Fibroblast of skin of left biceps (primary cell): ENCODE measurements at places on chromosomes 5 and 9.

DNA sequence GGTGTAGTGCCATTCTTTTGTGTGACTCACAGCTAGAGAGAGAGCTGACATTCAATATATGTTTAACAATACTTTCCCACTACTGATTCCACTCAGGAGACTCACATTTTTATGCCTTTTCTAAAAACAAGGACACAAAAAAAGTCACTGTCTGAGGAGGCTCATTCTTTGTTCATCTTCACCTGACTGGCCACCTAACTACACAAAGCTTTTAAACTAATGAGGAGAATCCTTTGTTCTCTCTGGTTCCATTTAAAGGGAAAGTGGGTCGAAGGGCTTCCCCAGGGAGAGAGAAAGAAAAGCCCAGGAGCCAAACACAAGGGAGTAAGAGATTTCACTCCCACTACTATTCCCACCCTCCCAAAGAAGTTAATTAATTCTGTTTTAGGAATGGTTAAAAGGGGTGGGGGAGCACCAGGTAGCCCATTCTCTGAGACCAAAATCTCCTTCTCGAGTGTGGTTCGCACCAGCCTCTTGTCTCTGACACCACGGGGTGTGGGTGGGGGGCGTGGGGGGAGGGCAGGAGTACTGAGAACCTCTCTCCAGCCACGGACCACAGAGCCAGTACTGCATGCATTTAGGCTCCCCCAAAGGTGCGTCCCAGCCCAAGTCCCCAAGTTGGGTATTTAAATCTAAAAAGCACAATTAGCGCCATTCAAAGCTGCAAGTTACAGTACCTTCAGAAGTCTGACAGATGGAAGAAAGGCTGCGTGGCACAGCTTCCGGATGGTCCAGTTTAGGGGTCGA lies 747 bp downstream of the TRPM3 start:
- no peak for DNase-seq

DNA sequence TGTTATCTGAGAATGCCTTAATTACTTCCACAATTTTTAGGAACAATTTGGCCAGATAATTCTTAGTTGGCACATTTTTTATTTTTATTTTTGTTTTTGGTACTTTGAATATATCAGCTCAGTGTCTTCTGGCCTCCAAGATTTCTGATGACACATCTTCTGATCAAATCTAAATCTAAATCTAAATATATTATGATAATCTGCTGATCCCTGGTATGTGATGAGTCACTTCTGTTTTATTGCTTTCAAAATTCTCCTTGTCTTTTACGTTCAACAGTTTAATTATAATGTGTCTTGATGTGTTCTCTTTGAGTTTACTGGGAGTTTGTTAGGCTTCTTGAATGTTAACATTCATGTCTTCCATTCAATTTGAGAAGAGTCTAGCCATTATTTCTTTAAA lies 436.8 kb downstream of the CDH9 start:
- DNase-seq, result no peak

DNA sequence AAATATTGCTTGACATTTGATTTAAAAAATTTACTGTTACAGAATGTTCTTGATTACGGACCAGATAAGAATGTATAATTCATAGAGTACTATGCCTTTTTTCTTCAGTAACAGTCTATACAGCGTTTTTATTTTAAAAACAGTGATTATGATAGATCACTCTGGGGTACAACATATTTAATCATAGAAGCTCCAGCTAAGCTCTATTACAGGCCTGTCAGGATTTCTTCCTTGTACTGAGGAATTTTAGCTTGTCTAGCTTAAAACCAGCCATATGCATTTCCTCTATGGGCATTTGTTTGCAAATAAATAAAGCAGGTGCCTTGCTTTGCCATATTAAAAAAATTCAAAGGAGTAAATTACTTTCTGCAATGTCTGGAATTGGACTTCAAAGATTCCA lies 423.8 kb downstream of the BNC2 start:
- no peak for DNase-seq

- no peak for DNase-seq
Measured at GRCh38 chr5:166276006-166276405, 2015.4 kb upstream of the WWC1 start.

DNA sequence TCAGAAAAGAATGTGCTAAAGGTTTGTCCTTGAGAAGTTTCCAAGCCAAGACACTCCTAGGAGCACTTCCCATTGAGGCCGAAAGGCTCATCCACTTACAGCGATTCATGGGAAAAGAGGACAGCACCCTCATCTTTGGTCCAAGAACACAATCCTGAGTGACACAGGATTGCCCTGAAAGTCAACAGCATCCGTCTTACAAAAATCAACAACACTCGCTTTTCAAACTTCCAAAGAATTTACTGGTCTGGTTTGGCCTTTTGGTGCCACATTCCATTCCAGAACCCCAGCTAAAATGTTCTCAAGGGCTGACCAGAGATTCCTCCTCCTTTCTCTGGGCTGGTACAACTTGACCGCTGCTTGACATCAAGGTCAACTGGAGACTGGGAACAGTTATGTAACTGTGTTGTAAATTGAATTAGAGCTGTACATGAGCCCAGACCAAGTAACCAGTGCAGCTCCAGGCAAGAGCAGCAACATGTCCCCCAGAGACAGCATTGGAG lies 415.8 kb upstream of the PIK3R1 start:
- DNase-seq, result no peak

DNA sequence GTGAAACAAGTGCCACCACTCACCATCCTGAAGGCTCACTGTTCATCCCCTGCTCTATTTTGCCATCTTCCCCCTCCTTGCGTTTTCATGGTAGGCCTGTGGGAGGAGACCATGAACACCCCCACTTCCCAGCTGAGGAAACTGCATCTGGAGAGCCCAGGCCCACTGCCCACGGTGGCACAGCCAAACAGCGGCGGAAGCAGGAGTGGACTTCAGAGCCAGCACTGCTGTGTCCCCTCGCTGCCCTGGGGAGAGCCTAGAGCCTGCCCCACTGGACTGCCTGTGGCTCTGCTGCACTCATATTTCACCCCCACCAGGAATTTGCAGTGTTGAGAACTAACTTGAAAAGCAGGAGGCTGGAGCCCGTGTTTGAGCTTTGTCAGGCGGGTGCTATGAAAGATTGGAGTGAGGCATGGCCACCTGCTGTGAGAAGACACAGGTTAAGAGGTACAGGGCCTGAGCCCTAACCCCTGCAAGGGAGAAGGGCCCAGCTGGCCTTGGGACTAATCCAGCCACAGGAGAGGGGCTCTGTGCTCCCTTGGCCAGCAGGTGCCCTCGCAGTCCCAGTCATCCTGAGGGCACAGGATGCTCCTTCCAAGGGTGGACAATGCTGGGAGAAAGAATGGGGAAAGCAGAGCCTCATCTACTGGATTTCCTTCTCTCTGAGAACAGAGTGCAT lies 79.0 kb downstream of the MACROH2A1 start:
- no peak for DNase-seq

- DNase-seq, result no peak
Measured at GRCh38 chr9:9924376-9924775, 688.4 kb downstream of the PTPRD start.

DNA sequence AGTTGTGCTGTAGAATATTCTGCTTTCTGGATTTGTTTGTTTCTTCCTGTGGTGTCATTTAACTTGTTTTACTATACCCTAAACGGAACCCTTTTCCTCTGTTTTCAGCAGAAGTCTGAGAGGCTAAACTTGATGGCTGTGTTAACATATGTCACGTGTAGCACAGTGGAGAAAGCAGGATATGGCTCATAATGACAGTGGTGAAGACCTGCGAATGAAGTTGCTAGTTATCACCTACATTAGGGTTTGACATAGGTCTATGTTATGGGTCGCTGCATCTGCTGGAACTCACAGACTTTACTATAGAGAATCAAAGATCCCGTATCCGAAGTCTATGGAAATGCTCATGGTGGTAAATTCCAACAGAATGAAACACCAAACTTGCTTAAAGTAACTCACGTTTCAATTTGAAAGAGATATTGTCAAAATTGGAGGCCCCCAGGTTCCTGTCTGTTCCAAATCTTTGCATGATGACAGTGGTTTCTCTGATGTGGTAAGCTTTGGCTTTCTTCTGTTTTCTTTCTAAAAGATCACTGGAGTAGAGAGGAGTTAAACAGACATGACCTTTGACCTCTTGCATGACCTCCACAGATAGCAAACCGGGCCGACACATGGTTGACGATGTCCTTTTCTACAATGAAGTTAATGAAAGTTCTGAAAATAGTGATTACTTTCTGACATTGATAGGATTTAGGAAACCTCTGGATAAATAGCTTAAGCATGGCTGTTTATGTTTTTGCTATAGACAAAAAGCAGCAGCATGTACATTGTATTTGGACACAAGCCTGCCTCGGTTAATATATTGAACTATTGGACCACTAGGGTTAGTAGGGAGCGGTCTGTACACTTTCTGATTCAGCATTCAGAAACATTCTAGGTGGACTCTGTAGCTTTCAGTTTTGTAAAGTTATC lies 3.1 kb upstream of the CATSPER3 start:
- DNase-seq, result no peak

DNA sequence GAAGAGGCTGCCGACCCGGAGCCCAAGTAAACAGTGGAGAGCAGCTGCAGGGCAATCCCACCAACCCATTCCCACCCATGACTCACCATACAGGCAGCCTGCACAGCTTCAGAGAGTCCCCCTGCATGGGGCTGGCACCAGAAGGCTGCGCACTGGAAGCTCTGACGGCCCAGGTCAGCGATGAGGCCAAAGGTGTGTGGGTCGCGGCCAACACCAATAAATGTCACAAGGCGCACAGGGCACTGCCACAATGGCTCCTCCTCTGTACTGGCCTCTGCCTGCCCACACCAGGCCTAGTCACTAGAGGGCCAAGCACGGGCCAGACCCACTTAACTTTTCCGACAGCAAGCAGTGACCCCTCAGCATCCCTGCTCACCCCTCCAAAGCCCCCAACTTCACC lies 3.0 kb upstream of the SRA1 start:
- DNase-seq, result no peak

DNA sequence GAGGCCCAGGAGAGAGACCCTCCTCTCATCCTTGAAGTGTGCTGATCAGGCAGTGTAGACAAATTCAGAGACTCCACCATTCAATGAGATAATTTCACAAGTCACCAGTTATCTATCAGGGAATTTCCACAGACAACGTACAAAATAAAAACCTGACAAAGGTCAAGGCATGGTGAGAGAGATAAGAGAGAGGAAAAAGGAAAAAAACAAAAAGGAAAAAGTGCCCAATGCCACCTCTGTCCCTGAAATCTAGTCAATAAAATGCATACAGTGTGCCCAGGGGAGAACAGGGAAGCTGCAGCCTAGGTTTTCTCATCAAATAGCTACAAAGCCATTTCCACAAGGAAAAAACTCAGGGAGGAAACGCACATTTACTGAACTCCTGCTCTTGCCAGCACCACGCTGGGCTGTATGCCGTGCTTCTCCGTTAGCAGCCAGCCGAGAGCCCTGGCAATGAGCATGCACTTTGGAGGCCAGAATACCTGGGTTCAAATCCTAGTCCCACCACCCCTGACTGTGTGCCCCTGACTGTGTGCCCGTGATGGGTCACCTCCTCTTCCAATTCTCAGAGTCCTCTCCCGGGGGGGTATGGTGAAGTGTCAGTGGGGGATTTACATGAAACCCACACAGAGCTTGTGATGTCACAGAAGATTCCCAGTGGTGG lies 11.6 kb downstream of the WHRN start:
- no peak for DNase-seq

DNA sequence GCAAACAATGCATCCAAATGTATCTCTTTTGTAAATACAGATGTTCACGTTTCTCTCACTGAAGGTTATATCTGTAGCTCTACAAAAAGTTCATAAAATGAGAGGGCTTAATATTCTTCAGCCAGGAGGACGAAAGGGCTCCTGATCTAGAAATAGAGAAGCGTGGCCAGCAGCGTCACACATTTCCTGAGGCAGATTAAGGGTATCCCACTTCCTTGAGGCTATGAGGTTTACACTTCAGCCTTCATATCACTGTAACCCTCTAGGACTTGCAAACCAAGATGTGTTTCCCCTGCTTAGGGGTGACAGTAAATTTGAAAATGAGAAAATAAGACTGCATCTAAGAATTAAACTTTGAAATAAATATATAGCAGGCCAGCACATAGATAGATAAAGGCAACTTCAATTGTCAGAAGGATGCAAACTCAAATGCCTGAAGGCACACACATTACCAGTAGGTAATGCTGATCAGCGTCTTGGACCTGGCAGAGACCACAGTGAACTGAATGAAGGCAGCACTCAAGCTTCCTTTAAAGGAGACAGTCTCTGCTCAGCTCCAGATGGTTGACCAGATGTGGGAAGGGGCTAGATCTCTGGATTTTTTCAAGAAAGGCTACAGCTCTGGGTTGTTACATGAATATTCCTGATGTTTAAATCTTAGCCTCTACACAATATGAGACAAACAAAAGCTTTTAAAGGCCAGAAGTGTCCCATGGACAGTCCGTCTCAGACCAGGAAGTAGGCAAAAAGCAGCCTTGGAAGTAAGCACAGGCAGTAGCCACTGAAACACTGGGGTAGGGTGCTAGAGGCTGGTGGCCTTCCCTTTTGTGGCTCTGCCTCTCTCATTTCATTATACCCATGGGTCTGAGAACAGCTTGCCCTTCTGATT lies 197.7 kb downstream of the MCTP1 start:
- no peak for DNase-seq

GRCh38 chr5:157253547-157253946 lies 12.4 kb upstream of the CYFIP2 start:
- peak; percentile 15 for DNase-seq

DNA sequence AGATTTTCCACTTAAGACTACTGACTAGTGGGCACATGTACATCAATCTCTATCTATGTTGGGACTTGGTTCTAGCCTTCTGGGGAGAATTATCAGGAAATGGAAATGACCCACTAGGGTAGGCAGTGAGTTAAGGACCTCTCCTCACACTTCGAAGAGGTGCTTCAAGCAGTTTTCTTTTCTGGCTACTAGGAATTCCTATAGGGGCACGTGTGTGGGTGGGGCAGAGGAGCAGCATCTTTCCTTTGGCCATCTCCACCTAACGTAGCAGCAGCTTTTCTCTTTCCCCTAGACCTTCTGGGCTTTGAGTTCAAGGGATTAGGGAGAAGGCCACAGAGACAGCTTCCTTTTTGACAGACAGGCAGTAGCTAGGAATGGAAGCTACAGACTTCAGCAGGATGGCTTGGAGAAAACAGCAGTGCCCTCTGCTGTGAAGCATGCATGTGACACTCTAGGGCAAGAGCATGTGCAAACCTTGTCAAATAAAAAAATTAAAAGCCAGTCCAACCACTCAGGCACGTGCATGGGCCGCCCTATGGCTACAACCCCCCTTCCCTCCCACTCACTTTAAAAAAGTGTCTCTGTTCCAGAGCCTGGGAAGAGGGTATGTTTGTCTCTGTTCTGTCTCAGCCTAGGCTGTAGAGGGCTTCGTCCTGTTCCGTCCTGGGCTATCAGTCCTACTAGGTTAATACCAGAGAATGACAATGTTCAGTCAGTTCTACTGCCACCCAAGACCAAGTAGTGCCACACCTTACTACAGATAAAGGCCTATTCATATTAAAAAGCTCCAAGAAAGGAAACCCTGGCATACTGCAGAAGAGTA lies 8.7 kb upstream of the GFRA3 start:
- DNase-seq, result peak; percentile 13

- no peak for DNase-seq
Measured at GRCh38 chr5:71899865-71900342, 180.8 kb downstream of the CARTPT start.

DNA sequence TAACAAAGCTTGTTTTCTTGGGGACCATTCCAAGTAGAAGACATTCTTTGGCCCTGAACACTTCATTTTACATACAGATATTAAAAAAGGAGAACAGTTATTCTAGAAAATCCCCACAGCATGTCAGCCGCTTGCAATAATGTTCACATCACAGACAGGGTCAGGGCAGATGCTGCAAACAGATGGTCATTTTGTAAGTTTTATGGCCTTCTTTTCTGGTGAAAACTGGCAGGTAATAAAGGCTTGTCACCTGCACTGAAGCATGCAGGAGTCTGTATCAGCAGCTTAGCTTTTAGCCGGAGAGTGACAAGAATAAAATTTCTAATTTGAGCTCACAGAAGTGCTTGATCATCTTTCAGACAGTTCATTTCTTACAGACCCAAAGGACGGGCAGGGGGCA lies 220.9 kb upstream of the DAP start:
- no peak for DNase-seq
